A375 (cell line): ENCODE measurements at places on chromosomes 12 and 14. TPM values are rescaled to one million over a fixed set of nuclear protein-coding genes. Genes with fewer than 3 reads are reported as not detected.

P2RX2 gene
- total RNA-seq: not detected in 2 replicates

ASCL1 gene
- not detected in 2 replicates for total RNA-seq

SMARCD1 gene
- 154 and 178 TPM in 2 replicates for total RNA-seq

OTUB2 gene
- total RNA-seq: 1.3 and 1.4 TPM in 2 replicates

DACT1 gene
- 1.5 and 2.8 TPM in 2 replicates for total RNA-seq

MUCL1 gene
- not detected in 2 replicates for total RNA-seq

CEBPE gene
- not detected in 2 replicates for total RNA-seq

PELI2 gene
- total RNA-seq: 3.9 and 4.5 TPM in 2 replicates

CD163L1 gene
- 0.72 and 1.1 TPM in 2 replicates for total RNA-seq

HOXC9 gene
- total RNA-seq: 8.4 and 11.2 TPM in 2 replicates

TMEM132C gene
- not detected in 2 replicates for total RNA-seq

SLC25A47 gene
- not detected in 2 replicates for total RNA-seq

ATP5F1B gene
- total RNA-seq: 608 and 615 TPM in 2 replicates

LTBP2 gene
- total RNA-seq: 3.4 and 5.8 TPM in 2 replicates

SALL2 gene
- total RNA-seq: 1.6 and 3.2 TPM in 2 replicates

EXOC3L4 gene
- 0.29 TPM in 1 of 2 replicates, not detected in the other for total RNA-seq

TEDC1 gene
- total RNA-seq: 34.3 and 47.1 TPM in 2 replicates

FRMD6 gene
- 61.6 and 67.1 TPM in 2 replicates for total RNA-seq

PTPN21 gene
- 1.7 and 2.7 TPM in 2 replicates for total RNA-seq
